ENCODE measurements at places on chromosomes 3 and 15.

DNA sequence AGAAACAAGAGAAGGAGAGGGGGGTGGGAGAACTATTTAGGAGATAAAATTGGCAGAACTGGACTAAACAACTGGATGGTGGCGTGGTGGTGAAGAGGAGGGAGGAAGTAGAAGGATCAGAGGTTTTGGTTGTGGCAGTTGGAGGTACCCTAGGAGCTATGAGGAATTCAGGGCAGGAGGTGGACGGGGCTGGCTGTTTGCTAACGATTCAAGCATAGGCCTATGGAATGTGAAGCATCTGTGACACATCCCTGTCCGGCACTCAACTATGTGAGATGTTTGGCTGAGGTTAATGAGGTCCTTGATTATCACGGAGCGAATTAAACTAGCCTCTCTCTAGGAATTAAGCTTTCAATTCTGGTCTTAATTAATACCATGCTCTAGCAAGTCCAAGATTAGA is 13.5 kb downstream of the TARS3 start:
- no peak for DNase-seq

- DNase-seq = no peak
These were observed 22.6 kb upstream of the SLC6A6 start for GRCh38 chr3:14379843-14380242.

DNA sequence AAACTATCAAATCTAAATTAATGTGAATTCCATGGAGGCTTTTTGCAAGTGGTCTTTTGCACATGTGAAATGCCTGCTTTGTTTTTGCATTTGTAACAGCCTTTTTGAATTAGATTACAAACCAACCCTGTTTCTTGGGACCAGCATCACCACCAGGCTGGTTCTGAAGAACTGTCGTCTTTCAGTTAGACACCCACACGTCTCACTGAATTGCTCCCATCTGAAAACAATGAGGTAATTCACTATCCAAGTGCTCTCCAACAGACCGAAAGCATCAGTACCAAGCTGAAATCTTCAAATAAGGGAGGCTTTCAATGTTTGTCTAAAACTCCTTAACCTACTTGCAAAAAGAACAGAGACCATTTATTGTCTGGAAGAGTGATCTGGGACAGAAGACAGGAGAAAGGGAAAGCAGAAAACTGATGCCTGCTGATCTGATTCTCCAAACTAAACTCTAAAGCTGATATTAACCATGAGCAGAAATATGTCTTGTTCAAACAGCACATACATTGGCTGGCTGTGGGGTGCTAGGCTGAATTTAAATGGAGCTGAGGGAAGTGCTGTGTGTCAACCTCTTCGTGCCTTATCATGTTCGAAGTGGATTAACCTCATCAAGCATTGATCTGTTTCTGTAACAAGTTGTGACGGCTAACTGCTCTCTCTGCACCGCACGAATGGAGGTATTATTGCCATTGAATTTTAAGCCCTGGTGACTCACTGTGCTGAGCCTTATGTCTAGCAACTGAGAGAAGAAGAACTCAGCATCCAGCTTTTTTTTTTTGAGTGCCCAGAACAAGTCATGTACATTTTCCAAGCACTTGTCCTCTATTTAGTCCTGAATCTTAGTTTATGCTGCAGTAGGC is 213.7 kb upstream of the P2RY1 start:
- DNase-seq = no peak

- peak; percentile 36 for DNase-seq
These were observed 885.4 kb downstream of the PDCD6IP start for GRCh38 chr3:34683851-34684250.

- no peak for DNase-seq
These were observed 637.3 kb downstream of the TUSC7 start for GRCh38 chr3:117346901-117347300.

DNA sequence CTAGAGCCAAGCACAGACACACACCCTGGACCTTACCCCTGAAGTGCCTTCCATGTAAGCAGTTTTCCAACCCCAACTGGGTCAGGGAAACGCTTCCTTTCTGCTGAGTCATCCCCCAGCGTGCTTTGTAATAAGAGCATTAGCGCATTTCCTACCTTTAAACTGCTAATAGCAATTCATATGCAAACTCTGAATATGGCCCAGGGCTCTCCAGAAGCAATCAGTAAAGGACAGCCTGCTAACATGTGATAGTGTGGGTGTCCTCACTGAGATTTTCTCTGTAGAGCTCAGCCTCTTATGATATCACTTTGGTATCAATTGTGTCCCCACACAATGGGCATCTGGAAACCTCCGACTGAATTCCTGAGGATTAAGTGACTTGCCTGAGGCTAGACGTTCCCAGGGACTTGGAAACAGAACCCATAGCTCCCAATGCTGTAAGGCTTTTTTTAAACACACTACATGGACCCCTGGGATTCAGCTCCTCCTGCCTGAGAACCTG is 5.6 kb downstream of the GABRB3 start:
- DNase-seq = no peak

DNA sequence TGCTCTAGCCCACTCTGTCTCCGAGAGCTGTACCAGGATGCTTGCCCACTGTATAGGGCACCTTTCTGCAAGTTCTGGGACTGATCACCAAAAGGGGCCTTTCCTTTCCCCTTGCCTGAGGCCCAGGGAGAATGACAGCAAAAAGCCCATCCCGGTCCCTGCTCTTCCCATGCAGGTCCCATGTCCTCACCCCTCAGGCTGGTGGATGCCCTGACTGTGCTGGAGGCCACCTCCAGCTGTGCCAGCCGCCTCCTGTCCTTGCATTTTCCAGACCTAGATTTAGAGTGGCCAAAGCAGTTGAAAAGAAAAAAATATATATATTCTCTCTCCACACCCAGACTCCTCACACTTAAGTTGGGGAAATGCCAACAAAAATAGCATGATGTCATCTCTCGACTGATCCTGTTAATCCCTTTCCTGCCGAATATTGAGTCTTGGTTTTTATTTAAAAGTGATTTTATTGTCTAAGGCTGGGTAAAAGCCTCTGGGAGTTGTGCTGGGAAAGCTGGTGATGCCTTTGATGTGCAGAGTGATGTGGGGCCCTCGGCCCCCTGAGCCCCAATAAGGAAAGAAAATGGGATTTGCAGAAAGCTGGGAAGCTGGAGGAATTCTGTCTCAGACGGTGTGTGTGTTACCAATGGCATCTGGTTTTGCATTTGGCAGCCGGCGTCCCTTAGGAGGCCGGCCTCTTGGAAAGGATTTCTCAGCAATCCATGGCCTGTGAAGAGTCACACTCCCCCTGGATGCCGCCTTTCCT is 29.3 kb upstream of the TPM1 start:
- DNase-seq = no peak

GRCh38 chr15:48636511-48636910 is 9.0 kb downstream of the FBN1 start:
- DNase-seq = no peak

- no peak for DNase-seq
These were observed 8.8 kb downstream of the ANAPC13 start for GRCh38 chr3:134477002-134477401.

DNA sequence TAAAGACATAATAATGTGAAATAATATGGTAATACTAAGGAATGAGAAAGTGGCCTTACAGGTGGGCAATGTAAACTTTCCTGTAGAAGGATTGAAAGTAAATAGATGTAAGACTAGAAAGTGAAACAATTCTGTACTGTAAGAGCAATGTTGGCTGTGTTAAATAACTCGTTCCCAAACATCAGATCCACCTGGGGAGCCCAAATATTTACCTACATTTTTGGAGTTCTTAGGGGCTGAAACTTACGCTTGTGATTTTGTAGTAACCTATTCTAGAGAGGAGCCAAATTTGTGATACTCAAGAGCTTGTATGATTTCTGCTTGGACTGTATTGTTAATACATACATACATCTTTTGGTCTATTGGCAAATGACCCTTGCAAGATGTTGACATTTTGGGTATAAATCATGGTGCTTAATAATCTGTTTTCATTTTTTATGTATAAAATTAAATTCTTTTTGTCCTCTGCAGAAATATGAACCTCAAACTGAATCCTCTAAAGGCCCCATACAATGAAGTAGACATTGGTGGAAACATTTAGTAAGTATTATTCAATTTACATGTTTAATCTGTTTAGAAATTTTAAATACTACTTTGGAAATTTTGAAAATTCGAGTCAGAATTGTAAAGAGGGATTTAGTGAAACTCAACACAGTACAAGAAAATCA is 8.5 kb upstream of the CHD2 start:
- DNase-seq = peak; percentile 13

DNA sequence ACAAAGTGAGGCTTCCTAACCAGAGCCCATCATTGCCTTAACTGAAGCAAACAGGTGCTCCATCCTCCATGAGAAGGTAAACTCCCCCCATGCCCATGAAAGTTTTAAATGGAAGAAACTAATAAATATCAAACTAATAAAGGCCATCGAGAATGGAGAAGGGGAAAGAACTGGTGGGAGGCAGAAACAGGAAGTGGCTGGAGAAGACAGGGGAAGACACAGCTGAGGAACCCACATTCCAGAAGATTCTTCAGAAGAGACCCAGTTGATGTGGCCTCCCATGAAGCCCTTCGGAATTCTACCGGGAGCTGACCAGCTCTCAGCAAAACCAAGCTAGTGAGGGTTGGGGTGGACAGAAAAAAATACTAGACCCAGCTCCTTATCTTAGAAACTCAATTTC is 41.6 kb downstream of the SH3BP5 start:
- DNase-seq = no peak

- DNase-seq = no peak
These were observed 71.1 kb upstream of the RAP2B start for GRCh38 chr3:153090973-153091372.

GRCh38 chr15:70098461-70099166 is 897 bp upstream of the TLE3 start:
- peak; percentile 73 for DNase-seq
